Activated CD4-positive, alpha-beta T cell treated with anti-CD3 and anti-CD28 coated beads, Interleukin-2, amount 50 U/mL, for 16 hours (primary cell): ENCODE measurements at places on chromosomes 12 and 14.

GRCh38 chr14:34742270-34743115 lies 28.1 kb upstream of the CFL2 start:
- DNase-seq: no peak

DNA sequence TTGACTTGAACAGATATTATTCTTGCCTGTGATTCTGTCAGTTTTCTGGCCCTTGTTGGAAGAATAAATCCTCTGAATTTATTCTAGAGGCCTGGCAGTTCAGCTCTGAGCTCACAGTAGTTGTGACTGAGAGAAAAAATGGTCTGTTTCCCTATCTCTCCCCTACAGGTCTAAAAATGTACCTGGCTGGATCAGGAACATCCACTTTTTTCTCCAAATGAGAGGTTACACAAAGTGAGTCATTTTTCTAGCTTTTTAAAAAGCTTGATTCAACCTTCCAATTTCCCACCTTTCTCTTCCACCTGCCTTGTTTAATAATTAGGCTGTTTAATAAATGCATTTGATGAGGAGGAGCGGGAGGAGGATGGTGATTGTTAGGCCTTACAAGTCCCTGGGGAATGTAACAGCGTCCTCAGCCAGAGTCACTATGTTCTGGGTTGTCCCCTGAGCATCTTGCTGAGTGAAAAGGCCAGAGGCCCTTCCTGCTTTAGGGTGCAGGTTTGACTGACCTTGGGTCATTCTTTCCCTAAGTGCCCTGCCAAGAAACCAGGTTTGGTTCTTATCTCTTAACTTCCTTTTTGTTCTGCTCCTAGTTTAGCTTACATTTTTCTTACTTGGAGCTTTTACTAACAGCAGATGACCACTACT lies 91.7 kb upstream of the FUT8 start:
- no peak for DNase-seq

GRCh38 chr12:102539651-102540553 lies 59.5 kb upstream of the IGF1 start:
- no peak for DNase-seq

GRCh38 chr12:604956-605355 lies 58.3 kb downstream of the NINJ2 start:
- no peak for DNase-seq

- DNase-seq: no peak
These were observed 32.8 kb upstream of the TBX5 start for GRCh38 chr12:114438635-114439256.

DNA sequence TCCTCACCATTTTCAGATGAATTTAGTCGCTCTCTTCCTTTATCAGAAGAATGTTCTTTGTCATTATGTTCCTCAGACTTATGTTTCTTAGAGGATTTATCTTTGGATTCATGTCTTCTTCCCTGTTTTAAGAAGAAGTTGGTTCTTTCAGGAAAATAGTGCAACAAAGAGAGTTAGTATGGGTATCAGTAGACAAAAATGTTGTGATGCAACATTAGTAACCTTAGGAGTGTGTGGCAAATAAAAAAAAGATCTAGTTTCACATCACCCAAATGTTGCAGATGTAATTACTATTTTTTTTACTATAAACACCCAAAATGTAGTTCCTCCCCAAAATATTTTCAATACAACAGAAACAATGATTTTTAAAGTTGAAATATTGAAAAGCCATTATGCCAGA lies 7.8 kb downstream of the RSRC2 start:
- no peak for DNase-seq

DNA sequence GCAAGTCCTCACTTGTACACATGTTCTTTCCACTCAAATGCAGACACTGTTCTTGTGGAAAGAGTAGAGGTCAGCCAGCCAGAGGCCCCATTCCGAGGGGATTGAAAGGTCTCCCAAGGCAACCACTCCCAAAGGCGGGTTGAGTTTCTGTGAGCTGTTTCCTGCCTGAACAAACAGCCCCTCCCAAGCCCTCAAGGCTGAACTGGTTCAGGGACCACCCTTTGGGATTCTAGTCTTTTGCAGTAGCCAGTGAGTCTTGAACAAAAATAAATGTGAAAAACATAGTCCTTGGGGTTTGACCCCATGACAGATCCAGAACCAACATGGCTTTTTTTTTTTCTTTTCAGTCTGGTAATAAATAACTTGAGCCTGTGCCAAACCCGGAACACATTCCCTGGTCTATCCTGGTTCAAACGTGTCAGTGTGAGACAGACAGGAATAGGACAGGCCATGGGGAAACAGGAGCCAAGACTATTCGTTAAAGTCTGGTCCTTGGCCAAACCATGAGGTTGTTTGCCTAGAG lies 17.6 kb upstream of the STK38L start:
- DNase-seq: no peak

- no peak for DNase-seq
These were observed 9.0 kb downstream of the HPD start for GRCh38 chr12:121849665-121850064.
